ENCODE measurements at places on chromosomes 4 and X.

DNA sequence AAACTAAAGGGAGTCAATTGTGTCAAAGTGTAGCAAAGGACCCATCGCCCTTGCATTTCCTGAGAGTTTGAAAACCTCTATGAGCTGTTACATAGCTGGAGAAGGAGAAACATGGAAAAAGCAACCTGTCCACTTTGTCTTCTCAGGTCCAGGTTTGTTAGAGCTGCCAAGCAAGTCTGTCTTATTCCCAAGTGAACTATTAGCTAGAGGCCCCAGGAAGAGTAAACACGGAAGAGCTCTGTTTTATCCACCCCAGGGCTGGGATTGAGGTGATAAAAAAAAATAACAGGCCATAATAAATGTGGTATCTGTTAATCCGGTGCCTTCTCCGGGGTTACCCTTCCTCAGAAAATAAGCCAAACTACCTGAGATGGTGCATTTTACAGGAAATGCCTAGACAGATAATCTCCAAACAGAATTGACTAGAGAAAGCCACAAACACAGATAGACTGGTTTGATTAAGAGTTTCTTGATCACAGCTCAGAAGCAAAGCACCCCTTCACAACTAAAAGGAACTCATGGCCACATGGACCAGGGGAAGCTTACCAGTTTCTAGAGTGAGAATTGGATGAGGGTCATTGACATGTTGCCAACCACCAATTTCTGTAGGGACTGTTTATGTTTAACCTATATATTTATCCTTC lies 35.9 kb upstream of the RELL1 start:
- no peak for DNase-seq

DNA sequence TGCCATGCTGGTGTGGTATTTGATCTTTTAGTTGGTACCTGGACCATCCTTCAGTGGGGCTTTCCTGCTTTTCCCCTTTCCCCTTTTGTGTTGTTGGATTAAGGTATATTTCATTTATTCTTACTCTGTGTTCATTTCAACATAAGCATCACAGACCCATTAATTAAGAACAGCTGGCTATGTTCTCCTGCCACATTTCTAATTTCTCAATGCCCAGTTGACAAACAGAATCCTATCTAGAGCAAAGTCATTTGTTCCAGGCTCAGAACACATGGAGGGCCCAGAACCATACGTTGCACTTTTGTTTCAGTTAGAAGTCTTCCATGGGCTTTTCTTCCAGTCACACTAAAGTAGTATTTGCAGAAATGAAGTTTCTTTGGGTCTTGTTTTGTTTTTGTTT lies 46.1 kb upstream of the EOLA2 start:
- no peak for DNase-seq

DNA sequence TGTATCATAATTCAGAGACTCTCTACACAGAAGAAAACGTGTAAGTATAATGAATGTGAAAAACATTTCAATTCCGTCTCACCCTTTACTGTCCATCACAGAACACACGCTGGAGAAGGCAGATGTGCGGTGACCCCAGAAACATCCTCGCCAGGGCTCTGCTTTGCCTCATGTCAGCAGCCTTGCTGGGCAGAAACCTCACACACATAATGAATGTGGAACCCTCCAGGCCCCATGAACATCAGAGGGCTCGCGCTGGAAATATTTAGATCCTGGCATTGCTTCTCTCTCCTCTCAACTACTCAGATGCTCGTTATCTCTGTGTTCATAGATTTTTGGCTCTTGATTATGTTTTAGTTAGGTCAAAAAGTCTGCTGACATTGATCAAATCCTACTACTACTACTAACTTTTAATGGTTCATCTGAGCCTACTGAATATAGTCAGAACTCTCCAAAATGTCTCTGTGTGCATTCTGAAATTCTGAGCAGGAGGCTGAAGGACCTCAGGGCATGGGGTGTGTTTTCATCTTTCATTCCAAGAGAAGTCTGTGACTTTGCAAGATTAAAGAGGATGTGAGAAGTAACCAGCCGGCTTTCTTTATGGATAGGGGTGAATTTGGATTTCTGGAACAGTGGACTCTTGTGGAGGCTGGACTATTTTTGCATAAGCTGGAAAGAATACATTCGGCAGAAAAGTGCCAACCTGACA lies 27.0 kb downstream of the SMIM43 start:
- DNase-seq: no peak

DNA sequence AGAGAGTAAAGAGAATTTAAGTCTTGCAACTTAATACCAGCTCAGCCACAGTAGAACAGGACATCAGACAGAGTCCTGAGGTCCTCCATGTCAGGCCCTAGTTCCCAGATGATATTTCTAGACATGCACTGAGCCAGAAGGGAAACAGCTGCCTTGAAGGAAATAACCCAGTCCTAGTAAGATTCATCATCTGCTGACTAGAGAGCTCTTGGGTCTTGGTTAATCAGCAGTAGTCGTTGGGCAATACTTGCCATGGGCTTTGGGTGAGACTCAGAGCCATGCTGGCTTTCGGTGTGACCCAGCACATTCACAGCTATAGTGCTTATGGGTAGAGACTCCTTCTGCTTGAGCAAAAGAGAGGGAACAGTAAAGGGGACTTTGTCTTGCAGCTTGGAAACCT lies 379.1 kb downstream of the AR start:
- no peak for DNase-seq

DNA sequence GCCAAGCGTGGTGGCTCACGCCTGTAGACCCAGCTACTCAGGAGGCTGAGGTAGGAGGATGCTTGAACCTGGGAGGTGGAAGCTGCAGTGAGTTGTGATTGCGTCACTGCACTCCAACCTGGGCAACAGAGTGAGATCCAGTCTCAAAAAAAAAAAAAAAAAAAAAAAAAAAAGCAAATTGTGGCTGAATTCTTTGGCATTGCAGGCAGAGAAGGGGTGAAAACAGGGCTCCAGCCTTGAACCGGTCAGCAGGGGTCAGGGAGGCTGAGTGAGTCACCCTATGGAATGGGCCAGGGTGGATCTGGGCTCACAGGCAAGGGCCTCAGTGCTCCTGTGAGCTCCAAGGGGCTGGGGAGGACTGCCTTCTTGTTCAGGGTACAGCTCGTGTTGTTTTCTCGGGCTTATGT lies 13.2 kb upstream of the FAM3A start:
- DNase-seq: no peak

- DNase-seq: no peak
Measured at GRCh38 chrX:143648705-143649104, 12.8 kb upstream of the SLITRK4 start.

Measured in NCI-H2107 (cell line).